ENCODE measurements at places on chromosomes 6 and 20.

DNA sequence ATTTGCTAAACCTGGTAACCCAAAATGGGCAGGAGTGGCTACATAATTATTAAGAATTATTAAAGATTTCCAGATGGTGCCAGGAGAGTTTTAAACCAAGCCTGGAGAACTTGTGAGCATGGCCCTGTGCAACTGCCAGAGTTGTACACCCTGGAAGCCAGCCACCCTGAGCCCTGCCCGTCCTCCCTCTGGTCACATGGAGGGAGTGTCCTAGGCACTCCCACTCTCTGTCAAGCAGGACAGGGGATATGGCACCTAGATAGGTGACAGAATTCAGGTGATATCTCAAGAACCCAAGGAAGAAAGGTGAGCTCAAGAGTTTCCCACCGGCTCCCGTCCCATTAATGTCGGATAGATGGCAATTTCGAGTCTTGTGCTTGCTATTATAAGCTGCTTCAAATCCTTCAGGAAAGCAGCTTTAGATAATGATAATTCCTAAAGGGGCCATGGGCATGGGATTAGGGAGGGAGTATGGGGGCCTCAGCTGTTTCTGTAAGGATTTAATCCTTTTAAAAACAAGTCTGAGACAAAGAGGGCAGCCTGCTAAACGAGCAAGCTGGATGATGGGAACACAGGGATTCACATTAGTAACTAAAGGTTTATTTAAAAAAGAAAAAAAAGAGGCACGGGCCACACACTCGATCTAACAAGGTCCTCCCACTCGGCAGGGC, 169.1 kb downstream of the BMP7 start:
- no peak for DNase-seq

GRCh38 chr6:136016228-136017225, 165.0 kb downstream of the PDE7B start:
- DNase-seq = no peak

- DNase-seq = no peak
Observed at GRCh38 chr20:53149148-53149889, 177.2 kb downstream of the TSHZ2 start.

DNA sequence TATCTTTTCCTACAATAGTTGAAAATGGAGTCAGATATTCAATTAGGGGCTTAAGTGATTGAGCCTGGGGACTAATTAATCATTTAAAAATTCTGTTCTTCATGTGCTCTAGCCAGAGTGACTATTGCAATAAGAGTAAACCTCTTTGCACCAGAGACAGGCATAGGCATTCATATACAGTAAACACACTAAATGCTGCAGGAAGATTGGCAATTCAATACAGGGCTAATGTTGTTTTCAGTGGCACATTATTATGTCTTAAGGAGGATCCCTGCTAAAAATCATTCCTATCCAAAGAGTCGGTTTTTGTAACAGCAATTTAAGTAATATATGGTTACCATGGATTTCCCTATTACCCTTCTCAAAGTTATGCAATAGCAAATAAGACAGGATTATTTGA, 1.2 kb downstream of the PDE7B start:
- no peak for DNase-seq

GRCh38 chr6:156912431-156912830, 135.3 kb downstream of the ARID1B start:
- DNase-seq = no peak

- no peak for DNase-seq
Observed at GRCh38 chr20:41293269-41294037, 24.1 kb downstream of the ZHX3 start.

- no peak for DNase-seq
Observed at GRCh38 chr6:11814106-11814505, 35.5 kb upstream of the ADTRP start.

DNA sequence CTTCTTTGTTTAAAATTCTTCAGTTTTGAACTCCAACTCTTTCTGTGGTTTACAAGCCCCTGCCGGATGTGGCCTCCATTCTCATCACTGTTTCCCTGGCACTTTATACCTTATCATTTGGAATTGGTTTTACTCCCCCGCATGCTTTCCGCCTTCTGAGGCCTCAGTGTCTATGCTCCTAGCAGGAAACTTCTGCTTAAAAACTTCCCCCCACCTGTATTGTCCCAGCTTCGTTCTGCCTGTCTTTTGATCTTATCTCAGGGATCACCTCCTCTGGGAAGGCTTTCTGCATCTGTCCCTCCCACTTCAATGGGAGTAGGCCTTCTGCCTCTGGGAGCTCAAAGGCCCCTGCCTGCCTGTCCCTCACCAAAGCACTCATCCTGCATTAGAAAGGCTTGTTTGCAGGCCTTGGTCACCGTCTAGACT, 3.4 kb upstream of the ANGPT4 start:
- DNase-seq = no peak

- peak; percentile 2 for DNase-seq
Observed at GRCh38 chr6:168774381-168774780, 333.4 kb downstream of the SMOC2 start.
